ENCODE measurements at places on chromosomes 5 and 9. TPM values are rescaled to one million over a fixed set of nuclear protein-coding genes. Genes with fewer than 3 reads are reported as not detected.

- H3K4me1 ChIP-seq = peaks cover 51% of the 10 kb centered on the region
- no peak for DNase-seq
- H3K36me3 ChIP-seq = peaks cover 62% of the 10 kb centered on the region
- H3K4me3 ChIP-seq = no peak overlapping the region
- no peaks in the 10 kb centered on the region for H3K27me3 ChIP-seq
Measured at GRCh38 chr5:82274343-82275211, 3.6 kb downstream of the RPS23 start.

DNA sequence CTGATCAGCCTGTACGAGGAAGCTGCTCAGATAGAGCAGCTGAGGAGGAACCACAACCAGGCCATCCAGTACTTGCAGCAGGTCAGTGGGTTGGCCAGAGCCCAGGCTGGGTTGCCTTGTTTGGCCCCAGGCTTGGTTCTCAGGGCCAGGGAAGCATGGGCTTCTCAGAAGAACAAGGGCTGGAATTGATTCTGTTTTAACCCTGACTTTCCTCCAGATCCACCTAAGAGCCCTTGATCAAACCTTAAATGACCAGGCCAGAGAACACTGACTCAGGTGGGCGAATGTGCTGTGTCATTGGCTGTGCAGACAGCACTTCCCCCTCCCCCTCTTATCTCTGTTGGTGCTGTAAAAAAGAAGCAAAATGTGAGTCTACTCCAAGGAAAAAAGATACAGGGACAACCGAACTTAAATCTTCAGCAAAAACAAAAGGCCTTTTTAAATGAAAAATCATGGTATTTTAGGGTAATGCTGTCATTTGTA lies 28.1 kb downstream of the TTC23L start:
- H3K36me3 ChIP-seq = no peaks in the 10 kb centered on the region
- no peaks in the 10 kb centered on the region for H3K4me1 ChIP-seq

DNA sequence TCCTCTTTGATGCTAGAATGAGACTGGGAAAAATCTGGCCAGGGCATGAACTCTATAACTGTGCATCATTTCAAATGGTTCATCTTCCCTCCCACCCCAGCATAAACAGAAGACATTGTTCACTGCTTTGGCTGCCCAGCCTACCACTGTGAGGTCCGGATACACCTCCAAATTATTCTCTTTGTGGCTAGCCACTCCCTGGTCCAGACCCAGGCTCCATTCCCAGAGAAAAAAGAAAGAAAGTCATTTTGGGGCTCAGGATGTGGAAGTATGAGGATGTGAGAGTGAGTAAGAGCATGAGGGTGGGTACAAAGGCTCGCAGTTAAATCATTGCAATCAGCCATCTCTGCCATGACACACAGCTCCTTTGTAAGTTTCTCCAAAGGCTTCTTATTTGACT lies 559.2 kb downstream of the PSAT1 start:
- no peak for DNase-seq
- H3K4me1 ChIP-seq = no peaks in the 10 kb centered on the region
- H3K27ac ChIP-seq = no peak overlapping the region
- no peaks in the 10 kb centered on the region for H3K27me3 ChIP-seq

GRCh38 chr5:168908207-168908606 lies 329.0 kb upstream of the PANK3 start:
- DNase-seq = no peak
- H3K27ac ChIP-seq = no peak overlapping the region
- H3K4me3 ChIP-seq = no peak overlapping the region
- H3K4me1 ChIP-seq = no peaks in the 10 kb centered on the region
- H3K36me3 ChIP-seq = no peaks in the 10 kb centered on the region
- H3K27me3 ChIP-seq = peaks cover 12% of the 10 kb centered on the region

GRCh38 chr9:81028504-81028903 lies 660.8 kb downstream of the TLE1 start:
- H3K4me1 ChIP-seq = no peaks in the 10 kb centered on the region
- no peak overlapping the region for H3K27ac ChIP-seq
- DNase-seq = no peak
- H3K27me3 ChIP-seq = no peaks in the 10 kb centered on the region

GRCh38 chr5:178801021-178801420 lies 58.7 kb upstream of the ZNF354B start:
- H3K36me3 ChIP-seq = no peaks in the 10 kb centered on the region
- H3K27ac ChIP-seq = no peak overlapping the region
- no peaks in the 10 kb centered on the region for H3K27me3 ChIP-seq

GRCh38 chr5:180006141-180006540 lies 65.4 kb downstream of the RNF130 start:
- no peak for DNase-seq
- H3K36me3 ChIP-seq = no peaks in the 10 kb centered on the region
- peaks cover 26% of the 10 kb centered on the region for H3K4me1 ChIP-seq
- no peak overlapping the region for H3K27ac ChIP-seq

- no peak overlapping the region for H3K27ac ChIP-seq
- no peaks in the 10 kb centered on the region for H3K4me1 ChIP-seq
- no peaks in the 10 kb centered on the region for H3K27me3 ChIP-seq
- no peak overlapping the region for H3K4me3 ChIP-seq
- H3K36me3 ChIP-seq = no peaks in the 10 kb centered on the region
Measured at GRCh38 chr5:11611011-11611410, 293.2 kb downstream of the CTNND2 start.

DNA sequence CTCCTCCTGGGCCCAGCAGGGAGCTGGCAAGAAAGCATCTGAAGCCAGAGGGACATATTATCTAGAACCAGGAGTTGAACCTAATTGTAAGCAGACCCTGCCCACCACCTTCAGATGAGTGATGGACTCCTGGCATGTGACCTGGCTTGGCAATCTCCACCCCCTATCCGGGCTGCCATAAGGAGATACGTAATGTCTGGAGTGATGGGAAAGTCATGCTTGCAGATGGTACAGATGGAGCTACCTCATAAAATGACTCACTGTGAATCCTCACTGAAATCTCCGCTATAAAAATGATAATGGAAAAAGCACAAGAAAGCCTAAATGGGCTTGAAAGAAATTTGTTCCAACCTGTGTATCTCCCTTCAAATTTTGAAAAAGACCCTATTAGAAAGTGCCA lies 157.5 kb downstream of the DMRT2 start:
- no peaks in the 10 kb centered on the region for H3K27me3 ChIP-seq
- H3K4me3 ChIP-seq = no peak overlapping the region
- no peaks in the 10 kb centered on the region for H3K4me1 ChIP-seq
- no peaks in the 10 kb centered on the region for H3K36me3 ChIP-seq
- DNase-seq = no peak

The FOXD4L4 gene
- 0.13 TPM for total RNA-seq

The S100Z gene
- 2.6 TPM for total RNA-seq

The TMEM171 gene
- not detected for total RNA-seq

DNA sequence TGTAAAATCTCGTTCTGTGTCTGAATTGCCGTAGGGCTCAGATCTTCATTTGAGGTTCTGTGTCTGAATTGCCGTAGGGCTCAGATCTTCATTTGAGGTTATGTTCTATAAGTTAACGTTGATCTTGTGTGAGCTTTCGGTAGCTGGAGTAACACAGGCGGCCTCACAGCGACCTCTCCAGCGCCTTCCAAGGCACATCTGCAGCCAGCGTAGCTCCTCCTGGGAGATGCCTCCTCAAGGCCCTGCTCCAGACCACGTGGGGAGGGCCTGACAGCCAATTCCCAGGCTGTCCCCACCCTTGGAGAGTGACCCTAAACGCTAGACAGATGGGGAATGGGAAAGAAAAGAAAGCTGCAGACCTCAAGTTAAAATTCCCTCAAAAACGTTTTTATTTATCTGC lies 8.7 kb upstream of the AHRR start:
- no peaks in the 10 kb centered on the region for H3K27me3 ChIP-seq
- H3K4me1 ChIP-seq = peaks cover 1% of the 10 kb centered on the region
- H3K4me3 ChIP-seq = no peak overlapping the region
- H3K27ac ChIP-seq = no peak overlapping the region
- peaks cover 7% of the 10 kb centered on the region for H3K36me3 ChIP-seq

GRCh38 chr5:96926276-96926675 lies 9.6 kb upstream of the LNPEP start:
- no peak for DNase-seq
- H3K27ac ChIP-seq = no peak overlapping the region
- H3K4me1 ChIP-seq = peaks cover 25% of the 10 kb centered on the region
- no peaks in the 10 kb centered on the region for H3K27me3 ChIP-seq
- H3K36me3 ChIP-seq = peaks cover 39% of the 10 kb centered on the region

DNA sequence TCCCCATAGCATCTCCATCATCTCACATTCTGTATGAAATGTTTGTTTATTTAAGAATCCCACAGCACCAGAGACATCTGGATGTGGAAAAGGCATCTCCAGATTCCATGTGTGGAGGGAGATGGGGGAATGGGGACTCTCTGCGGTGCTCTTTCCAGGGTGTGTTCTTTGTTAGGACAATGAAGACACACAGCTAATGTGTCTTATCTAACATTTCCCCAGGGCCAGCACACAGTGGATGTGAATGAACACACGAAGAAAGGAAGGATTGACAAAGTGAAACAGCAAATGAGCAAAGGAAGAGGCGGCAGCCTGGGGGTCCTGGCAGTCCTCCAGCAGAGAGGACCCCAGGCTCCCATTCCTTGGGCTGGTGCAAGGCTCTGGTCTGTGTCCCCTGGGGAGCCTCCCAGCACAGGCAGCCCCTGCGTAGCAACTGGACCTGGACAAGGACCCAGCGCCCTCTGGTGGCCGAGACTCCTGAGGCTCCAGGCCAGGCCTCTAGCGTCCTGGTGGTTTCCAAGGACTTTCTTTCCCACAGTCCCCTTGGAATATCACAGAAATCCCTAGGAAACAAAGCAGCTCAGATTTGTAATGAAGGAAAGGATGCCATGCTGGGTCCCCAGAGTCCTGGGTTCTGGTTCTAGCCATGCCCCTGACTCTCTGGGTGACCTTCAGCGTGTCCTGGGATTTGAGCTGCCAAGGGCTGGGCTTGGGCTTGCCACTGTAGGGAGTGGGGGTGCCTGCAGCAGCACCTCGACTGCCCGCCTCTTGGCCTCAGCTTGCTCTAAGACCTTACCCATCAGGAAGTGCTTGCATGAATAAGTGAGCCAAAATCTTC lies 3.5 kb upstream of the PDLIM7 start:
- peaks cover 21% of the 10 kb centered on the region for H3K27me3 ChIP-seq
- peaks cover 19% of the 10 kb centered on the region for H3K4me1 ChIP-seq
- H3K4me3 ChIP-seq = no peak overlapping the region
- DNase-seq = peak; percentile 84
- H3K27ac ChIP-seq = no peak overlapping the region
